ENCODE measurements at places on chromosomes 11 and 22. TPM values are rescaled to one million over a fixed set of nuclear protein-coding genes. Genes with fewer than 3 reads are reported as not detected.

GRCh38 chr11:56558574-56558973 lies 15.5 kb upstream of the OR5M11 start:
- H3K27me3 ChIP-seq: no peaks in the 10 kb centered on the region
- DNase-seq: no peak
- H3K4me3 ChIP-seq: no peak overlapping the region
- no peaks in the 10 kb centered on the region for H3K36me3 ChIP-seq
- no peak overlapping the region for H3K27ac ChIP-seq

- H3K27me3 ChIP-seq: no peaks in the 10 kb centered on the region
- DNase-seq: peak; percentile 45
- no peaks in the 10 kb centered on the region for H3K4me1 ChIP-seq
- H3K4me3 ChIP-seq: no peak overlapping the region
- peaks cover 44% of the 10 kb centered on the region for H3K36me3 ChIP-seq
Measured at GRCh38 chr11:65853246-65853979, 4.6 kb downstream of the CFL1 start.

GRCh38 chr22:19876314-19876940 lies 21.8 kb upstream of the GNB1L start:
- peaks cover 30% of the 10 kb centered on the region for H3K4me1 ChIP-seq
- DNase-seq: peak; percentile 94
- peak overlapping the region; percentile 50 for H3K27ac ChIP-seq
- no peak overlapping the region for H3K4me3 ChIP-seq
- no peaks in the 10 kb centered on the region for H3K36me3 ChIP-seq

GRCh38 chr11:79481795-79482194 lies 41.0 kb upstream of the TENM4 start:
- no peaks in the 10 kb centered on the region for H3K27me3 ChIP-seq
- no peaks in the 10 kb centered on the region for H3K4me1 ChIP-seq

DNA sequence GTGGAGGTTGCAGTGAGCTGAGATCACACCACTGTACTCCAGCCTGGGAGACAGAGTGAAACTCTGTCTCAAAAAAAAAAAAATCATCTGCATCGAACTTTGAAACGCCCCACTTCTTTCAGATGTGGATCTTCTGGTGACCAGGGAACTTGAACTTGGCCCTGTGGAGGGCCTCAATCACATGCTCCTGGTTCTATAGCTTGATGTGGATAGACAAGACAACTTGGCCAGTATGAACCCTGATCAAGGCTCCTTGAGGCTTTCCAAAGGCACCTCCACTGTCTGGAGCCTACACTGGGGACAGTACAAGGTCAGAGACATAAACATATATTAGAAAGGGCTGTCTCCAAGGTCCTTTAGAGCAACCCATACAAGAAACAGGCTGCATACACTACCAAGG lies 30.6 kb downstream of the RAB30 start:
- no peak overlapping the region for H3K27ac ChIP-seq
- no peaks in the 10 kb centered on the region for H3K36me3 ChIP-seq
- no peak overlapping the region for H3K4me3 ChIP-seq
- peaks cover 8% of the 10 kb centered on the region for H3K4me1 ChIP-seq
- no peaks in the 10 kb centered on the region for H3K27me3 ChIP-seq

- no peak for DNase-seq
- no peaks in the 10 kb centered on the region for H3K36me3 ChIP-seq
- peaks cover 45% of the 10 kb centered on the region for H3K4me1 ChIP-seq
- no peaks in the 10 kb centered on the region for H3K27me3 ChIP-seq
Measured at GRCh38 chr22:45510376-45511232, 7.9 kb downstream of the FBLN1 start.

DNA sequence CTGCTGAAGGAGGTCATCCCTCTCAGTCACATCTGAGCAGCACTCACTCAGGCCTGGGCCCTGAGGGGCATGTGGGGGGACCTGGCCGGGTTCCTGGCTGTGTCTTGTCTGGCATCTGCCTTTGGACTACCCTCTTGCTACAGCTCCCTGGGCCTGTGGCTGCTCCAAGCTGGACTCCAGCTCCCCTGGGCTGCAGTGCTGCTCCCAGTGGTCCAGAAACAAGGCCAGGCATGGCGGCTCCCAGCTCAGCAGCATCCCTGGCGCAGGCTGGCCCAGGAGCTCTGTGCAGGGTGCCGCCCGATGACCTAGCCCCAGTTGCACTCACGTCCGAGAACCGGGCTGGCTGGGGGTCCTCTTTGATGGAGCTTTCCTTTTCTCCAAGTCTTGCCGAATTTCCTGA lies 5.3 kb downstream of the CDPF1 start:
- no peaks in the 10 kb centered on the region for H3K27me3 ChIP-seq
- no peaks in the 10 kb centered on the region for H3K4me1 ChIP-seq
- H3K27ac ChIP-seq: no peak overlapping the region

UPK3A gene
- polyA plus RNA-seq: not detected

DNA sequence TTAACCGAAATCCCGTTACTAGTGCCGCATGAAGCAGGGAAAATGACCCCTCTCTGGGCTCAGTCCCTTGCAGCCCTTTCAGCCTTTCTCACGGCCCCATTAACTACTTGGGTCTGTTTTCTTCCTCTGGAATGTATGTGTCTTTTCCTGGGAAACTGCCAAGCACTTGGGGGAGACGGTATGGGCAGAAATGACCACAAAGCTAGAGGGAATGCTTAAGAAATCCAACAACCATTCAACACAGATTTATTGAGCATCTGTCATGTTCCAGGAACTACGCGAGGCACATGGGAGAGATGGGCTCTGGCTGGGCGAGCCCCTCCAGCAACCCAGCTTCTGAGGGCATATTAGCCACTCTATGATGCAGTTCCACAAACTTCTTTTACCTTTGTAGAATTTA lies 462.6 kb downstream of the BUD13 start:
- no peak overlapping the region for H3K4me3 ChIP-seq
- H3K27ac ChIP-seq: peak overlapping the region; percentile 68
- H3K36me3 ChIP-seq: no peaks in the 10 kb centered on the region
- DNase-seq: no peak
- H3K27me3 ChIP-seq: no peaks in the 10 kb centered on the region

TSPAN32 gene
- polyA plus RNA-seq: 0.18 TPM

DNA sequence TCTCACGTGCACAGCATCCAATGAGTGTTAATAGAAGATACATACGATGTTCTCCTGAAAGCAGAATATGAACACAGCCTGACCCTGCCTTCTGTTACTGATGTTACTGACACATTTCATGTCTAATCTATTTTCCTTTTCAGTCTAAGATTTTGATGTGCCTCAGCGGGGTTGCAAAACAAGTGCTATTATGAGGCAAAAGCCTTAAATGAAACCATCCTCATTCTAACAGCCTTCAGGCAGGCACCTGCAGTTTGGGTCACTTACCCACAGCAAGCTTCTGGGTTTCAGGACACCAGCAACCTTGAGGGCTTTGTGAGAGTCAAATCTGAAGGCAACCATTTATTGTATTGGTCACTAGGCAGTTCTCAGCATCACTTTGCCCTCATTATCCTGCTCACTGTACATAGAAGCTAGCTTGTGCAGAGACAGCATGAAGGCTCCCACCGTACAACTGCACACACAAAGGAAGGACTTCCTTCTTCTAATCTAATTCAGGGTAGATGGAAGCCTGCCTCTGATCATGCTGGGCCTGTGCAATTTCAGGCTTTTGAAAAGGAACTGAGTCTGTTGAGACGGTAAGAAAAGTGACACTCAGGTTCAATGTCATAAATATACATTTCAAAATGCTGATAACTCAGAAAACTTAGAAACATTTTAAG lies 183.2 kb upstream of the PITPNB start:
- no peak overlapping the region for H3K27ac ChIP-seq
- no peaks in the 10 kb centered on the region for H3K4me1 ChIP-seq
- H3K4me3 ChIP-seq: no peak overlapping the region
- no peak for DNase-seq
- no peaks in the 10 kb centered on the region for H3K27me3 ChIP-seq
- peaks cover 31% of the 10 kb centered on the region for H3K36me3 ChIP-seq

EIF1AD gene
- polyA plus RNA-seq: 31.4 TPM

DNA sequence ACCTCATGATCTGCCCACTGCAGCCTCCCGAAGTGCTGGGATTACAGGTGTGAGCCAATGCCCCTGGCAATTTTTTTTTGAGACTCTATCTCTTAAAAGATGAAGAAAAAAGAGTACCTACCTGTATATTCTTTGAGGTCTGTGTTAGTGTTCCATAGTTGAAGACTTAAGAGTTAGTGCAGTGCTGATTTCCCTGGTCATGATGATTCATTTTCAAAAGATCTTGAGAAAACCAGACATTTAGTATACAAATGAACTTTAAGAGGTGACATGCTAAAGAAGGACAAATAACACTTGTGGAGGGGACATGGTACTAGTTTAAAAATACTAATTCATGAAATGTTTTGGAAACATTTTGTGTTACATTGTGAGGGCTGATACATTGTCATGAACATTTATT lies 17.7 kb downstream of the CBL start:
- no peaks in the 10 kb centered on the region for H3K36me3 ChIP-seq
- no peak overlapping the region for H3K4me3 ChIP-seq
- no peak overlapping the region for H3K27ac ChIP-seq
- no peaks in the 10 kb centered on the region for H3K4me1 ChIP-seq
- DNase-seq: no peak
- H3K27me3 ChIP-seq: no peaks in the 10 kb centered on the region

- no peaks in the 10 kb centered on the region for H3K27me3 ChIP-seq
- H3K4me1 ChIP-seq: no peaks in the 10 kb centered on the region
- H3K27ac ChIP-seq: no peak overlapping the region
- peak overlapping the region; percentile 49 for H3K4me3 ChIP-seq
Measured at GRCh38 chr11:63023841-63024648, 8.4 kb upstream of the SLC22A8 start.

- no peaks in the 10 kb centered on the region for H3K4me1 ChIP-seq
- no peak overlapping the region for H3K4me3 ChIP-seq
- DNase-seq: no peak
- no peaks in the 10 kb centered on the region for H3K27me3 ChIP-seq
Measured at GRCh38 chr11:96019810-96020747, 96.2 kb upstream of the MTMR2 start.

DNA sequence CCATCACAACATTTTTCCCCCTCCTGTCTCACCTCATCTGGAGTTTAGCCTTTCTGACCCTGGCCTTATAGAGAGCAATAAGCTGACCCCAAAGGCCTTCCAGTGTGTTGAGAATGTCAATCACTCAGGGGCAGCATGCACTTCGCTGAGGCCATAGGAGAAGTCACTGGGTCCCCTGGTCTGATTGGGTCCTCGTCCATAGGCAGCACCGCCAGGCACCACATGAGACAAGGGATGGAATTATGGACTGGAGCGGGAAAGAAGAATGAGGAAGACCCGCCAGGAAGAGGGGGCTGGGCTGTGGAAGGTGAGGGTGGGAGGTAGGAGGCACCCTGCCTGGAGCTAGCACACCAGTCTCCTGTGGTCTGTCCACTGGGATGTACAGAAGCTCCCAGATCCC lies 72.9 kb downstream of the DSCAML1 start:
- no peak overlapping the region for H3K4me3 ChIP-seq
- H3K4me1 ChIP-seq: no peaks in the 10 kb centered on the region
- H3K27me3 ChIP-seq: 0 out of 2 replicates have a peak, but pooled peaks cover under 1% of the 10 kb centered on the region
- H3K27ac ChIP-seq: peak overlapping the region; percentile 88
- H3K36me3 ChIP-seq: no peaks in the 10 kb centered on the region

- H3K36me3 ChIP-seq: no peaks in the 10 kb centered on the region
- H3K27ac ChIP-seq: no peak overlapping the region
- DNase-seq: no peak
- H3K27me3 ChIP-seq: no peaks in the 10 kb centered on the region
- no peak overlapping the region for H3K4me3 ChIP-seq
Measured at GRCh38 chr22:17943533-17944249, 80.7 kb downstream of the MICAL3 start.

SLC16A8 gene
- polyA plus RNA-seq: not detected

TRIM48 gene
- polyA plus RNA-seq: not detected

DNA sequence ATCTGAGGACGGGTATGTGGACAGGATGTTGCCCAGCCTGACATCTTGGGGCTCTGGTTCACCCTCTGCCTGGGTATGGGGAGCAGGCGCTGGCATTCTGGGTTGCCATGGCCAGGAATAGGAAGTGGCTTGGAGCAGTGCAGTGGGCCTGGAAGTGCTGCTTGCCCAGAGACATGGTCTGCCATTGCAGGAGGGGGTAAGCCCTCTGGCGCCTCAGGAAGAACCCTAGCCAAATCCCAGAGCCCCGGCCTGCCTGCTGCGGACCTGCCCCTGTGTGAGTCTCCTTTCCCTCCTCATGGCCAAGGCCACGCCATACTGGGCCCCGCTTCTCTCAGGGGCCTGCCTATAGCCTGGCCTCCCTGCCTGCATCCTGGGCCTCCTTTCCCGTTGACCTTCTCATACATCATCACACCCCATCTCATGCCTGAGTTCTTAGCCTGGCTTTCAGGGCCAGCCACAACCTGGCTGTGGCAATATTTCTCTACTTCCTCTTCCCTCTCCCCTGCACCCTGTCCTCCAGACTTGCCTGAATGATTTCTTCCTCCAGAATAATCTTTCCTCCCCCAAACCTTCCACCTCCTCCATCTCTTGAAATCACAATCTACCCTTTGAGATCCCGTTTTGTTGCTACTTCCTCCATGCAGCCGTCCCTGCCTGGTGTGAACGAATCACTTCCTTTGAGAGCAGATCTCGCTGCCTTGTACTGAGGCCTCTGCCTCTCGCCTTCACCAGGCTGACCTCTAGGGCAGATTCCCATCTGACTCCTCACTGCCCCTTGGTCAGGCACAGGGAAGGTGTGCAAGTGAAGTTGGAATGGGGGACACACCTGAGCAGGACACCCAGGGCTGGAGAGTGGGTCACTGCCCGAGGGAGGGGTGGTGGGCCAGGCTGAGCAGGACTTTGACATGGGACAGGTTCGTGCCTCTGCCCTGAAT lies 5.2 kb downstream of the CAPN5 start:
- peaks cover 5% of the 10 kb centered on the region for H3K36me3 ChIP-seq
- H3K4me3 ChIP-seq: no peak overlapping the region
- DNase-seq: no peak
- H3K27ac ChIP-seq: peak overlapping the region; percentile 94

DNA sequence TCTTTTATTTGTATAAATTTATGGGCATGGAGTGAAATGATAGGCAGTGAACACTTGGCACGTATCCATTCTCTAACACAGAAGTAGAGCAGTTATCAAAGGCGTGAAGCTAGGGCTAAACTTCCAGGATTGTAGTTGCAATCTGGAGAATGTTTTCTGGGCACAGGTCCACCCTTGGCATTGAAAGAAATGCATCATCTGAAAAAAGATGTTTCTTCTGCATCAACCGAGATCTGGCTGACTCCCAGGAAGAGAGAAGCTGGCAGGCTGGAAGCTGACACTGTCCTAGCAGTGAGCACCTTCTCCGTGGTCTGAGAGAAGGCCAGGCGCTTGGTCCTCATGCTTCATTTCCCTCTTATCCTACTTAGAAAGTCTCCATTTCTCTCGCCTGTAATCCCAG lies 600.0 kb downstream of the BRD1 start:
- H3K36me3 ChIP-seq: no peaks in the 10 kb centered on the region
- DNase-seq: no peak
- no peaks in the 10 kb centered on the region for H3K4me1 ChIP-seq
- no peaks in the 10 kb centered on the region for H3K27me3 ChIP-seq
- no peak overlapping the region for H3K27ac ChIP-seq
